Stimulated activated CD4-positive, alpha-beta T cell treated with anti-CD3 and anti-CD28 coated beads, Interleukin-12 subunit alpha, Interleukin-12 subunit beta, amount 100 ng/mL, for 48 hours (primary cell): ENCODE measurements at places on chromosomes 6 and 20.

- DNase-seq, result no peak
Measured at GRCh38 chr6:125094563-125094962, 59.0 kb upstream of the TPD52L1 start.

- no peak for DNase-seq
Measured at GRCh38 chr6:136757150-136757549, 35.1 kb downstream of the MAP3K5 start.

- no peak for DNase-seq
Measured at GRCh38 chr6:127073222-127073621, 45.2 kb upstream of the RSPO3 start.

DNA sequence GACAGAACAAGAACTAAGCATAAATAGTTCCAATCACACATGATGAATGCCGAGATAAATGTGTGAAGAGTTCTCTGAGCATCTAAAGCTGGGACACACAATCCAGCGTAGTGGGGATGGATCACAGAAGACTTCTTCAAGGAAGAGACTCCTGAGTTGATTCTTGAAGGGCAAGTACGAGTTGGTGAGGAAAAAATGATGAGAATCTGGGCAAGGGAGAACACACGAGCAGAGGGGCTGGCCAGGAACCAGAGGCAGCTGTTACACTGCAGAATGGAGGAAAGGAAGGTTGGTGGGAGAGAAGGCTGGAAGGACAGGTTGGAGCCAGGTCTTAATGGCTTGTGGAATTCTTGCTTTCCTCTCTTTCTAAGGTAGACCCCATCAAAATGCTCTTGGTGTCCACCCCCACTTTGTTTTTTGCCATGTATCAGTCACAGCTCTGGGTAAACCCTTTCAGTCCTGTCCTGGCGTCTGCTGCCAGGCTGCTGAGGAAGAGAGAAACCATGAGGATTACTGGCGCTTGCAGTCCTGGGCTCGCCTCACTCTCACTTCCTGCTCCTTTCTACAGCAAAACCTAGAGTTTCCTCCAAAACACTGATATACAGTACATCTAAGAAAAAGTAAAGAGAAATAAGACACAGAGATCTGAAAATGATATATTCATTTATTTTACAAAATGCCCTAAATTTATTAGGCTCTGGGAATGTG lies 127.6 kb upstream of the FAM184A start:
- DNase-seq, result no peak

DNA sequence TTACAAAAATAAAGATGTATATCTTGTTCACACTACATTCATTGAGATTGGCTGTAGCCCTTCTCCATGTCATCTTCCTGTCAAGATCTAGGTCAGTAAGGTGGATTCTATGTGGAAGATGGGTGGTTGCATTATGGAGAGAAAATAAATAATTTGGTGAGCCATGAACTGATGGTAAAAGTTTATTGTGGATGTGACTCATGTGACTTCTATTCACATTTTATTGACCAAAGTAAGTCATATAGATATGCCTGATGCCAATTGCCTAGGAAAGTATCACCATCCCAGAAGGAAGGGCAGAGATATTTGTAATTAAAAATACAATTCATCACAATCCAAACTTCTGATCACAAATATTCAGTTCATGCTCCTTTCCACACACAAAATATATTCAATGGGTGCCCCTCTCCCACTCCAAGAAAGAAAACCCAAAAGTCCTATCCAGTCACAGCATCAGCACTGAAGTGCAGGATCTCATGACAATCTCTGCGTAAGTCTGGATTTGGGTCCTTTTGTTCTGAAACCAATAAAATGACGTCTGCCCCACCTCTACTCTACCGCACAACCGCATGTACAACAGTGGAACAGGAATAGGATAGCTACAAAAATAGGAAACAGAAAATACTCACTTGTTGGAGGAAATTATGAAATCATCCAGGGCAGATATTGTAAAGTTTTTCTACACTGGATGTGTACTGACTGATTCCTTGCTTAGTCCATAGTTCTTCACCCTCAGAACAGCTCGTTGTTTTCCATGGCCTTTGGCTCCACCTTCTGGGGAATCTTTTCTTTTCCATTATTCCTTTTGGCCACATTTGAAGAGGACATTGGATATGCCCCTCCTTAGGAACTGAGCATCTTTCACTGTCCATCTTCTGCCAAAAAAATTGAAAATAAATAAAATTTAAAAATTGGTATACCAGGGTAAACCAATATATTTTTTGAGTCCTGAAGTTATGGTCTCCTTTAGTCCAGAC lies 16.1 kb upstream of the SLC17A3 start:
- no peak for DNase-seq

- DNase-seq, result no peak
Measured at GRCh38 chr6:154140743-154141142, 101.7 kb downstream of the OPRM1 start.

DNA sequence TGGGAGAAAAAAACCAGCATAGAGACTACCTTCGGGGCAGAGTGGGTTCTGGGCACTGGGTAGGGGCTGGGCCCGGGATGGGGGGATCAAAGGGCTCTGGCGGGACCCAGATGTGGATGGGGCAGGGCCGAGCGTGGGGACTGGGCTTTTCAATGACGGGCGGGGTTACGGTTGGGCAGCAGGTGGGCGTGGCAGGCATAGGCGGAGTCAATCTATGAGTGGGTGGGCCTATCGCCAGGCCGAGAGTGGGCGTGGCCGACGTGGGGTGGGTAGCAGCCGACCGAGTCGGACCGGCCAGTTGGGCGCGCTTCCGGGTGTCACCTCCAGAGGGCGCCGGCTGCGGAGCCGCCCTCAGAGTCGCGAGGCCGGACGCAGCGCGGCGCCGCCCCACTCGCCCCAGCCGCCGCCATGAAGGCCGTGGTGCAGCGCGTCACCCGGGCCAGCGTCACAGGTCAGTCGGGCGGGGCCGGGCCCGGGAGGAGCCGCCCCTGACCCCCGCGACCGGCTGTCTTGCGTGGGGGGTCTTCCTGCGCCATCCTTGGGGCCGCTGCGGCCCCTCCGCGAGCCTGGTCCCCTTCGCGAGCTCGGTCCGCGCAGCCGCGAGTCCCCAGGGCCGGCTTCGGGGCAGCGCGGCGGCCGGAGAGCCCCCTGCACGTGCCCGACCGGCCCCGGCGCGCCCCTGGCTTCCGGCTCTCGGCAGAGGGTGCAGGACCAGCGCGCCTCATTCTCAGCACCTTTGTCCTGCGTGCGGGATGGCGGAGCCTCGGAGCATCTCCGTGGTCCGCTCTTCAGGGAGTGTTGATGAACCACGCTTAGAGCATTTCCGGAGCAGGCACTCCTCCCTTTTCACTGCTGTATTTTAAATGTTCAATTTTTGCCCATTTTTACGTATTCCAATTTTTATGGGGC lies at the start of gene DTD1:
Gene DTD1 (plus strand): TSS at position 390 of the 909 bp plus-strand sequence. CDS start 19 bp downstream, at position 409.
- DNase-seq, result peak; percentile 91

GRCh38 chr6:13308332-13308731 lies 20.0 kb downstream of the TBC1D7 start:
- DNase-seq, result no peak

GRCh38 chr6:34993213-34993612 lies 104.2 kb downstream of the ANKS1A start:
- no peak for DNase-seq

- no peak for DNase-seq
Measured at GRCh38 chr6:152669895-152670294, 27.8 kb upstream of the MYCT1 start.

DNA sequence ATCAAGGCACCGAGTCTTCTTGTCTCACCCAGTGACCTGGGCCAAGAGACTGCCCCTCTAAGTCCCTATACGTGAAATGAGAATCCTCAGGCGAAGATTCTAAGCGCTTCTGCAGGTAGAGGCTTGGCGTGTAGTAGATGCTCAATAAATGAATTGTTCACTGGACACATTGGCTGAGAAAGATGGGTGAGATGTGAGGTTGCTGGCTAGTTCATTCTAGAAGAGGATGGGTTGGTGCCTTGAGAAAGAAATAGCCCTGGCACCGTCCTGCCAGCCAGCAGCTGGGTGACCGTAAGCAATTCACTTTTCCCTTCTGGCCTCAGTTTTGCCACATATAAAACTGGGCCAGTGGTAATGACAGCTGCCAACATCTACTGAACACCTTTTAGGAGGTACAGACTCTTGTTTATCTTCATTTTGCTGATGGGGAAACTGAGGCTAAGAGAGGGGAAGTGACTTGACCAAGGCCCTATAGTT lies 1.4 kb downstream of the SRC start:
- DNase-seq, result no peak

GRCh38 chr6:44630125-44631028 lies 242.9 kb downstream of the CDC5L start:
- no peak for DNase-seq

GRCh38 chr6:10957414-10957886 lies 70.6 kb downstream of the SYCP2L start:
- no peak for DNase-seq

- DNase-seq, result no peak
Measured at GRCh38 chr6:3831761-3832530, 17.2 kb upstream of the FAM50B start.

DNA sequence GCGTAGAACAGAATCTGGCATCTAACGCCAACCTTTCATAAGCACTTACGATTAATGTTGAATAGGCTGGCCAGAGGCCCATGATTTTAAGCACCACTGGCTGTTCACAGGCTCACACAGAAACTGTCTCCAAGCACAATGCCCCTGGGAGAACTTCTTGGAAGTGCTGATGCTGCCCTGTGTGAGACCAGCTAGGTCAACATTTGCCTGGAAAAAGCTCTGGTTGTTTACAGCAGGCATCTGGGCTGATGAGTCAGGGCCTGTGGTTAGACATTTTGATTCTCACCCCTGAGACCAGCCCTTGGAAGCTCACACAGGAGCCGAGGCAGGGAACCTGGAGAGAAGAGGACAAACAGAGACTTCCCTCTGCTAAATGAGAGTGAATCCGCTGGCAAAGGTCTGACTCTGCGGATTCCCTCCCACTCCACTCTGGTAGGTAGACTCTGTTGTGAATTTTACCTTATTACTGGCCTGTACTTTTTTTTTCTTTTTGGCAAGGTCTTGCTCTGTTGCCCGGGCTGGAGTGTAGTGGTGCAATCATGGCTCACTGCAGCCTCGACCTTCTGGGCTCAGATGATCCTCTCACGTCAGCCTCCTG lies 6.8 kb upstream of the SULF2 start:
- DNase-seq, result no peak

- DNase-seq, result no peak
Measured at GRCh38 chr6:49233483-49233882, 229.6 kb downstream of the MMUT start.

DNA sequence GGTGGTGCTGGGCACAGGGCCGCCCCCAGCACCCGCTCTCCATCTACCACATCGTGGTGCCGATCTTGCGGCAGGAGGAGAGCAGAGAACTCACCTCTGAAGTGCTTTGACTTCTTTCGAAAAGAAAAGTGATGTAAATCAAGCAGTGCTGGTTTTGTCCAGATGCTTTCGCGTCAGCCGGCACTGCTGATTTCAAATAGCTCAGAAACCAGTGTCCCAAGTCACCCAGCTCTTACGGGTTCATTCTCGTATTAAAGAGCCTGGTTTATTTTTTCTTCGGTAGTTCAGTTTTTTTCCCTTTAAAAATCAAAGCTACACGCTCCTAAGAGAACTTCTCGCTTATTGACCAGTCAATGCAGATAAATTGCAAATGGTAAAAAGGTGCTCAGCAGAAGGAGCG lies 32.1 kb downstream of the MYT1 start:
- DNase-seq, result no peak

DNA sequence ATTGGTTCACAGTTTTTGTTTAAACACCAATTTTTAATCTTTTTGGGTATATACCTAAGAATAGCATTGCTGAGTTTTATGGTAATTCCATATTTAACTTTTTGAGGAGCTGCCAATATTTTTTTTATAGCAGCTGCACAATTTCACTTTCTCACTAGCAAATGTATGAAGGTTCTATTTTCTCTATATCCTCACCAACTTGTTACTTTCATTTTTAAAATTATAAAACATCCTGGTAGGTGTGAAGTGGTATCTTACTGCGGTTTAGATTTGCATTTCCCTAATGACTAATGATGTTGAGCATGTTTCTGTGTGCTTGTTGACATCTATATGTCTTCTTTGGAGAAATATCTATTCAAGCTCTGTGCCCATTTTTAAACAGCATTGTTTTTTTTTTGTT lies 452.1 kb downstream of the GRIK2 start:
- no peak for DNase-seq

- no peak for DNase-seq
Measured at GRCh38 chr20:33516882-33517281, 27.0 kb downstream of the CBFA2T2 start.

DNA sequence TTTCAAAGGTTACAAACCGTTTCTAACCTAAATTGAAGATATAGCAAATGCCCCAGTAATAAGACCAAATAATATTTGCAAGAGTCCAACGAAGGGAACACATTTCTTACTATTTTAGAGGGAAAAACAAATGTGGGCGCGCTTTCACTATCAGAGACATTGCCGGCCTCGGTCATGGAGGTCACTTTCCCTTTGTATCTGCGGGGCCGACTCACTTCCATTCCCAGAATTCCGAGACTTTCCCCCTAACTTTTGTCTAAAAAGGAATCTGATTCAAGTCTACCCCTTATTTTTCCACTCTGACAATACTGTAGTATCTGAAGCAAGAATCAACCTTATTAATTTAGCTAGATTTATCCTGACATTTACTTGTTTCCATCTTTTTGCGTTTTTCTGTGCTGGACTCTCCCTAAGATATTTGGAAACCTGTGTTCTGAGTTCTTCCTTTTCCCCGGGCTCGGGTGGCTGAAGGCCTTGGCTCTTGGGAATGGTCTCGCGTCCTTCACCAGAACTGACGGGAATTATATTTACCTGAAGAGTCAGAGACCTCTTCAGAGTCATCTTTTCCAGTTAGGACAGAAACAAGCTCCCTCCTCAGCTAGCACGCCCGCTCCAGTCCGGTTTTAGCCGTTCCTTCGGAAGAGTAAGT lies 71.8 kb upstream of the ZNF184 start:
- DNase-seq, result no peak

DNA sequence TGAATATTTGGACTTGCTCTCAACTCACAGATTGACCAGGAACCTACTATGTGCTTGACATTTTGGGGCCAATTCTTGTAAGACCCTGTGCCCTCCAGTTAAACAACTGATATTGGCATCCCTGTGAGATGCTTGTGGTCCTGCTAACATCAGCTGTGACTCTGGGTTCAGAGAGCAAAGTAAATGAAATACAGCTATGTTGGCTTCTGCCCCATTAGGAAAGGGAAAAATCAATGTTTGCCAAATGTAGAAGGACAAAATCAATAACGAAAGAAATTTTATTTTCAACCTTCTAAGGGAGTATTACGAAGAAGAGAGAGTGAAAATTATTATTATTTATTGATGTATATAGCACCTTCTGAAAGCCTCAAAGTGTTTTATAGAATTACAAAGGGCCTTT lies 266.9 kb upstream of the ARID1B start:
- no peak for DNase-seq

DNA sequence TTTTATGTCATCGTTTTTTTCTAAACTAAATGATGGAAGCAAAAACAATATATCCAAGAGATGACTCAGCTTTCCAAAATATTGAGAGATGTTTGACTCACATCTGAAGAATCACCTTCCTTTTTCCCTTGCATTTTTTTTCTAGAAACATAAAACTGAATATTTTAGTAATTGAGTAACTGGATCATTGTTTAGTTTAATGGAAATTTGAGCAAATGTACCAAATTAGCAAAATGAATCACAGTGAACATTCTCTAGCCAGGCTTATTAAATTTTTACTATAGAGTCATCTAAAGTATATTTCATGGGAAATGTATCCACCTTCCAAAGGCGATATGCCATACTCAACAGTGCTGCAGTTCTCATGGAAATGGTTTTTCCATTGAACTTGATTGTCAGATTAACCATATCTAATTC lies 145.5 kb downstream of the TENT5A start:
- no peak for DNase-seq
